ENCODE measurements at places on chromosomes 2 and 18. TPM values are rescaled to one million over a fixed set of nuclear protein-coding genes. Genes with fewer than 3 reads are reported as not detected.

The GREB1 gene
- total RNA-seq = 2.9 TPM

The PCARE gene
- not detected for total RNA-seq

The NT5DC4 gene
- total RNA-seq = not detected

The TEX44 gene
- total RNA-seq = not detected

The TMEM37 gene
- 11.3 TPM for total RNA-seq

The FARSB gene
- total RNA-seq = 18.4 TPM

The OR6B2 gene
- not detected for total RNA-seq

The FEV gene
- not detected for total RNA-seq

DNA sequence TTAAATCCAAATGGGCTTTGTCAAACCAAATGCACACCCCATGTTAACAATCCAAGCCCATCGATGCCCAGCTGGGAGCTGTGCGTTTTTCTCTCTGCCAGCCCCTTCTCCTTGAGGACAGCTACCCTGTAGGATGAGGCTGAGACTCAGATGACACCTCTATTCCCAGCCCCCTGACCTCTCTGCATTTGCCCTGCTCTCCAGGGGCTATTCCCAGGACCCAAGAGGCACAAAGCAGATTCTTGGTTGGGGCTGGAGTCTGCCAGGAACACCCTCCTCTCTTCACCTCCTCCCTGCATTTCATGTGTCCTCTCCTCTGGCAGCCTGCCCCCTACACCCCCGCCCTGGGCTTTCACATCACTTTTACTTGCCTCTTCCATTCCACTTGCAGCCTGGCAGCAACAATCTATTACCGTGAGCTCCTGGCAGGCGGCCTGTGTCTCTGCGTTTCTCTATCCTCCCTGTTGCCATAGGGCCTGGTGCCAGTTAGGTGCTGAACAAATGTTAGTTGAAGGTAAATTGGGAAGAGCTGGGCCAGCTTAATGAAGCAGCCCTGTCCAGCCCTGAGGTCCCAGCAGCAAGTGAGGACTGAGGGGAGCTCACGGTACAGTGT, 51.8 kb downstream of the ADD2 start:
- no peak for DNase-seq

DNA sequence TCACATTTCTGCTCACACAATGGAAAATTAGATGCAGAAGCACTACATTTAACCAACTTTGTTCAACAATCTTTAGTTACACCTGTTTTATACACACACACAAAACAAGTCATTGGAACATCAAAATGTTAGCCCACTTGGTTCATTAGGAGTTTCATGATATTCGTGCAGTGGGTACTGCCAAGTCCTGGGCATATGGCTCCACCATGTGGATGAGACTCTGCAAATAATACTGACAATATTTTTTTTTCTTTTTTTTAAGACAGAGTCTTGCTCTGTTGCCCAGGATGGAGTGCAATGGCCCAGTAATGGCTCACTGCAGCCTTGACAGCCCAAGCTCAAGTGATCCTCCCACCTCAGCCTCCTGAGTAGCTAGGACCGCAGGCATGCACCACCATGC, 34.5 kb upstream of the GRB14 start:
- no peak for DNase-seq

GRCh38 chr2:198252472-198252871, 448.1 kb downstream of the PLCL1 start:
- DNase-seq = no peak

GRCh38 chr2:71240794-71241193, 13.9 kb upstream of the PAIP2B start:
- DNase-seq = no peak

DNA sequence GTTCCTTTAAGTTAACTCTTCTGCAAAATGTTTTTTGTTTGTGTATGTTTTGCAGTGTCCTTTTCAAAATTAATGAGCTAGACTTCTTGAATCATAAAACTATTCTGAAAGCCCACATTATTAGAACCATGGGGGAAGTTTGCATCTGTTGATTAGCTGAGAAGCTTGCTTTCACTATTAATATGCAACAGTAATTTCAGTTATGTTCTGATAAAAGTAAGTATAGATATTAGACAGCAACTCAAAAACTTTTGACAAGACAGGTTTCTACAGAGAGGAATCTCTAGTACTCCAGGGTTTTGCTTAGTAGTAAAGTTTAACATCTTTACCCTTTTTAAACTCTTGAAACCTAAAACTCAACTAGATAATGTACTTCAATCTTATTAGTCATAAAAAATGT, 147.8 kb downstream of the UBE2E3 start:
- no peak for DNase-seq

DNA sequence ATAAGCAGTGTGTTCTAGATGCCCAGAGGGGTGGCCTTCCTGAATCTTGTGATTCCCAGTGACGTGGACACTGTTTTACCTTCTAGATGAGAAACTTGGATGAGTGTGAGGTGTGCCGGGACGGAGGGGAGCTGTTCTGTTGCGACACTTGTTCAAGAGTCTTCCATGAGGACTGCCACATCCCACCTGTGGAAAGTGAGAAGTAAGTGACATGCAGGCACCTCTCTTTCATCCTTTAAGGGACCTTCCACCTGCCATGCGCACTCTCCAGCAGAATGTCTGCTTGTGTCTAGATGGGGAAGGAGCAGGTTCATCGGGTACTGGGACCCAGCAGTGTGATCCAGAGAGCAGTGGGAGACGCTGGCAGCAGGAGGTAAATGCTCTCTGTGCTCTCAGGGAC, 16.0 kb upstream of the SP100 start:
- DNase-seq = no peak

DNA sequence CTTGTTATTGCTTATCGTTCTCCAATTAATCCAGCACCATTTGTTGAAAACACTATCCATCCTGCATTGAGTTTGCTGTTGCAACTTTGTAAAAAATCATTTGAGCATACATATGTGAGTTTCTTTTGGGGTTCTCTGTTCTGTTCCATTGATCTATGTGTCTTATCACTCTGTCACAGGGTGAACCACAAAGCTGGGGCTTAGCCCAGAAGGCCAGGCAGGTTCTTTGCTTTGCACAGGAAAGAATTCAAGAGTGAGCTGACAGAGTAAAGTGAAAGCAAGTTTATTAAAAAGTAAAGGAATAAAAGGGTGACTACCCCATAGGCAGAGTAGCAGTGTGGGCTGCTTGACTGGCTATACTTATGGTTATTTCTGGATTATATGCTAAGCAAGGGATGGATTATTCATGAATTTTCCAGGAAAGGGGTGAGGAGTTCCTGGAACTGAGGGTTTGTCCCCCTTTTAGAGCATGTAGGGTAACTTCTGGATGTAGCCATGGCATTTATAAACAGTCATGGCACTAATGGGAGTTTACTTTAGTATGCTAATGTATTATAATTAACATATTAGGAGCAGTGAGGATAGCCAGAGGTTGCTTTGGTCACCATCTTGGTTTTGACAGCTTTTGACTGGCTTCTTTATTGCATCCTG, 46.8 kb downstream of the RNF138 start:
- no peak for DNase-seq

DNA sequence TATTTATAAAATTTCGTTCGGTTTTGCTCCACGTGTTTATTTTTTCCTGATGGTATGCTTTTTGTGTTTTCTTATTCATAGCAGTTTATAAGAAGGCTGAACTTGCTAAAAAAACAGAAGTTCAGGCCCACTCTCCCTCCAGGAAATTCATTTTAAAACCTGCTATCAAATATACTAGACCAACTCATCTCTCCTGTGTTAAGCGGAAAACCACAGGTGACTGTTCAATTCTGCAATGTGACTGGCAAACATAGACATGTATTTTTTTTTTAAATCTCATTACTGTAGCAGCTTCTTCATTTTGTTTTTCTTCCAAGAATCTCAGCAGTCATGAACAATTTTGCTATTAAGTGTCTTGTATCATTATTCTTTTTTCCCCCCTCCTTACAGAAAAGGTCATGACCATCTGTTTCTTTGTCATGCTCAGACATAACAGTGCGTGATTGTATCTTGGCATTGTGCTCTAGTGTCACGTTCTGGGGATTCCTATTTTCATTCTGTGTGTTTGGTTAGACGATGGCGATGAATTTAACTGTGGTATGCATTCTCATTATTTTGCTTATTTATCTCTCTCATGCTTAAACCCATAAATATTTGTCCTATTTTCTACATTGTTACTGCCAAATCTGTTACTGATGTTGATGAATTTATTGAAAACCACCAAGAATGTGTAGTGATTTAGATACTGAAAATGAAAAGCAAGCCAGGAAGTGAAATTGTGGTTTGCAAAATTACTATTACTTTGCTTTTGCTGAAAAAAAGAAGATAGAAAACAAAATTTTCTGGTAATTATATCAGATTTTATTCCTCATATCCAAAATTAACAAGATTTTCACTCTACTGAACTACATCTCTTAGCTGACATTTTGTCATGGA, 74.6 kb upstream of the UNC80 start:
- DNase-seq = no peak

DNA sequence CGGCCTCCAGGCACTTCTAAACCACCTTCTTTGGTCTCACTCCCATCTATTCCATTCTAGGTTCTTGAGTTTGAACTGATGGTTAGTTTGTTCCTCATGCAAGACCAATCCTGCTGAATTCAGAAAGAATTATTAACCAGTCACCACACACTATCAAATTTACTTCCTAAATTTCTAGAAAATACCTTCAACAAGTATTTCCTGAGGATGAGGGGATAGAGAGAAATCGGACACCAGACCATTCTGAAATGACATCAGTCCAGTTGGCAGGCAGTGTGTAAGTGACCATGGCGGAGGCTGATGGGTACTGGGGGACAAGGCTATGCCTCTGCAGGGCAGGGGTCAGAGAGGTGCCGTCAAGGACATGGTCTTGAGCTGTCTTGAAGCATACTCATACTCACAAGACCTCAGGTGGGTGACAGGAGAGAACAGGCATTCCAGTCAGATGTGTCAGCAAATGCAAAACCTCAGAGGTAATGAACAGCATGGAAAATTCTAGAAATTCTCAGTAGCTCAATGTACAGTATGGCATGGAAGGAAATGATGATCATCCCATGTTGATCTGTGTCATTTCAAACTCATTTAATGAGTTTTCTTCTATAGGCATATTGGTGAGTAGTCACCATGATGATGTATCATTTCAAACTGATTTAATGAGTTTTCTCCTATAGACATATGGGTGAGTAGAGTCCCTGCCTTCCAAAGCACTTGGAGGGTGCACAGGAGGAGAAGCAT, 119.6 kb downstream of the DDX1 start:
- DNase-seq = no peak

DNA sequence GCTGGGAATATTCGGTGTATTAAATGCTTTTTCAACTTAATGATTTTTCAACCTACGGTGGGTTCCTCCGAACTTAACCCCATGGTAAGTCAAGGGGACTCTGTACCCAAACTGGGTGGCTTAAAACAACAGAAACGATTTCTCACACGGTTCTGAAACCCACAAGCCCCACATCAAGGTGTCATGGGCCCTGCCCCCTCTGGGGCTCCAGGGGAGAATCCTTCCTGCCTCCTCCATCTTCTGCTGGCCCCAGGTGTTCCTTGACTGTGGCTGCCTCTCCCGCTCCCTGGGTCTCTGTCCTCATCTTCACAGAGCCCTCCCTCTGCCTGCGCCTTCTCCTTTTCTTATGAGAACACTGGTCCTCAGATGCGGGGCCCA, 301.3 kb upstream of the SALL3 start:
- no peak for DNase-seq

GRCh38 chr2:164754157-164755093, 87.2 kb downstream of the COBLL1 start:
- no peak for DNase-seq

DNA sequence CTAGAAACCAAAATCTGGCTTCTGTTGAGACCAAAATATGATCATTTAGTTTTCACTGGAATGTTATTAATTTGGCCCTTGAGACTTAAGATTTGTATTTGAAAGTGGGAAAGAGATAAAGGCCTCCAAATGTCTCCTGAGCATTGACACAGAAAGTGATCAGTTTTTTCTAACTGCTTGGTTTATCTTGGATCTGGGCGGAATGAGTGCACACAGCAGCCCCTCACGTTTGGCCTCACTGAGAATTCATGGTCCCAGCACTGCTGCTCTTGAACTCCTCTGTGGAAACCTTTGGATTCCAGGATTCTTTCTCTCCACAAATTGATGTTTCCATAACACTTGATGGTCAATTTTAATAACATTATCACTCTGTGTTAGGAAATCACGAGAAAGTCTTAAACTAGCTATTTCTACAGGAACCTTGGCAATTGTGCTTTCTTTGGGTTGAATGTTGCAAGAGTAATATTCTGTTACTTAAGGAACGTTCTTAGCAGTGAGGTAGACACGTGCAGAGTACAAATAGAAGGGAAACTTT, 180.3 kb upstream of the BCL2L11 start:
- DNase-seq = no peak

DNA sequence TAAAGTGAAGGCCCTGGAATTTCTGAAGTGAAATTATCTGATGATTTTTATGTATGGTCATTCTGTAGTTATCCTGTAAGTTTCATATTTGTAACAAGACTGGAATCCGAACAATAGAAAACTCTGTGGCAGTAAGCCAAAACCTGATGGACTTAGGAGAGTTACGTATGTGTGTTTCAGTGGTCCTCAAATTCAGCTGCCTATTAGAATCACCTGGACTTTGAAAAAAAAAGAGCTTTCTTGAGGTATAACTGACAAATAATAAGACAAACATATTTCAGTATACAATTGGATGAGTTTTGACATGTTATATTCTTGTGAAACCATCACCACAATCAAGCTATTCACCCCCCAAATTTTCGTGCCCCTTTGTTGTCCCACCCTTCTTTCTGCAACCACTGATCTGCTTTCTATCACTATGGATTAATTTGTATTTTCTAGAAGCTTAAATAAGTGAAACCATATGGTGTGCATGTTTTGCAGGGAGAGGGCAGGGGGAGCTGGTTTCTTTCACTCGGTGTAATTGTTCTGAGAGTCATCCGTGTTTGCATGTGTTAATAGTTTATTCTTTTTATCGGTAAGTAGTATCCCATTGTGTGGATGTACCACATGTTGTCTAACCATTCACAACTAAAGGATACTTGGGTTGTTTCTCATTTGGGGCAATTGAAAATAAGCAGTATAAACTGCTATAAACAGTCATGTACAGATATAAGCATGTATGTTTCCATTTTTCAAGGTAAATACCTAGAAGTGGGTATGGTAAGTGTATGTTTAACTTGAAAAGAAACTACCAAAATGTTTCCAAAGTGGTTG, 50.2 kb upstream of the EML4 start:
- no peak for DNase-seq

DNA sequence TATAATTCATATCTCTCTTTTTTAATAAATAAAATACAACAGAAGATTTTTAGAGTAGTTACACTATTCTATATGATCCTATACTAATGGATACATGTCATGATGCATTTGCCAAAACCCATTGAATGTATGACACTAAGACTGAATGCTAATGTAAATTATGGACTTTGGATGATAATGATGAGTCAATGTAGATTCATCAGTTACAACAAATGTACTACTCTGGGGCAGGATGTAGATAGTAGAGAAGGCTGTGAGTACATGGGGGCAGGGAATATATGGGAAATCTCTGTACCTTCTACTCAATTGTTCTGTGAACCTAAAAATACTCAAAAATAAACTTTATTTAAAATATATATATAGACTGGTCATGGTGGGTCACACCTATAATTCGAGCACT, 45.6 kb upstream of the NEDD4L start:
- DNase-seq = no peak

- DNase-seq = no peak
Observed at GRCh38 chr2:235618039-235618438, 124.2 kb downstream of the AGAP1 start.

Measured in omental fat pad (tissue), 4 donors.